Lower lobe of right lung (tissue), 2 donors: ENCODE measurements at places on chromosomes 3 and 15. TPM values are rescaled to one million over a fixed set of nuclear protein-coding genes. Genes with fewer than 3 reads are reported as not detected.

Gene NR2F2
- total RNA-seq = 50.6 TPM

Gene CCDC13
- 2.5 TPM for total RNA-seq

Gene CCDC39
- total RNA-seq = 2.2 TPM

Gene ONECUT1
- not detected for total RNA-seq

Gene TNNC1
- 44.0 TPM for total RNA-seq

Gene FILIP1L
- total RNA-seq = 25.0 TPM

Gene DAZL
- not detected for total RNA-seq

Gene MESD
- total RNA-seq = 24.2 TPM

Gene NANOGP8
- total RNA-seq = 0.59 TPM

Gene PP2D1
- total RNA-seq = not detected

DNA sequence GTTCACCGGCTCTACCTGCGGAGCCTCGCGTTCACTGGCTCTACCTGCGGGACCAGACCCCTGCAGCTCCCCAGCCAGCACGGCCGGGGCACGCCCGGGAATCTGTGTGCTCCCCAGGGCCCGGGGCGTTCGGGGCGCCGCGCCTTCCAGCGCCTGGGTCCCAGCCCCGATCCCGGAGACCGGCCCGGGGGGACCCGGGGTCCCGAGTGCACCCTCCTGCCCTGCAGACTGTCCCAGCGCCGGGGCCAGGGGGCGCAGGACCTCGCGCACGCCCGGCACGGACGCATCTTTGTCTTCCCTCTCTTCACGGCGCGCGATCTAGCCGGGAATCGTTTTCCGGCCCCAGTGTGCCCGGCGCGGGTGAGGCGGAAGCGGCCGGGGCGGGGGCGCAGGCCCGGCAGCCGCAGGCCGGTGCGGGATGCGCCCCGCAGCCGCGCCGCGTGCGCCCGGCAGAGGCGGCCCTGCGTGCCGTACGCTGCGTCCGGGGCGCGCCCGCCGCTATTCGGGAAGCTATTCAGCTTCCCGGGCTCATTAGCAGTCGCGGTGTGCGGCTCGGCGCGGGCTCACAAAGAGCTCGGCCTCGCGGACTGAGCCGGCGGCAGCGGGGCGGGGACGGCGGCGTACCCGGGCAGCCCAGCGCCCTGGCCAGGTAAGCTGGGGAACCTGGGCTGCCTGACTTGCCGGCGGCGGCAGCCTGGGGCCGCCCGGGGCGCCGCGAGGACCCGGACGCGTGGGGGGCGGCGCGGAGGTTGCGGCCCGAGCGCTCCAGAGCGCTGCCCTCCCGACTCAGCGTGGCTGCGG is at the start of gene APBA2:
APBA2 (plus strand) TSS at position 345 of the 801 bp plus-strand sequence. CDS start 167,911 bp downstream, outside the sequence.
- peaks cover 32% of the 10 kb centered on the region for H3K27me3 ChIP-seq
- no peak for DNase-seq
- H3K4me3 ChIP-seq = peak within 1 kb of the TSS; percentile 52
- H3K4me1 ChIP-seq = peaks cover 4% of the 10 kb centered on the region
- no peak within 1 kb of the TSS for H3K27ac ChIP-seq

- no peaks in the 10 kb centered on the region for H3K4me1 ChIP-seq
- no peak overlapping the region for H3K4me3 ChIP-seq
- H3K36me3 ChIP-seq = no peaks in the 10 kb centered on the region
These were observed 29.6 kb downstream of the FSIP1 start for GRCh38 chr15:39752991-39753390.

GRCh38 chr3:31252216-31253185 is 280.2 kb upstream of the STT3B start:
- H3K36me3 ChIP-seq = no peaks in the 10 kb centered on the region
- H3K27ac ChIP-seq = no peak overlapping the region
- DNase-seq = no peak
- H3K4me1 ChIP-seq = no peaks in the 10 kb centered on the region
- no peaks in the 10 kb centered on the region for H3K27me3 ChIP-seq
- no peak overlapping the region for H3K4me3 ChIP-seq

DNA sequence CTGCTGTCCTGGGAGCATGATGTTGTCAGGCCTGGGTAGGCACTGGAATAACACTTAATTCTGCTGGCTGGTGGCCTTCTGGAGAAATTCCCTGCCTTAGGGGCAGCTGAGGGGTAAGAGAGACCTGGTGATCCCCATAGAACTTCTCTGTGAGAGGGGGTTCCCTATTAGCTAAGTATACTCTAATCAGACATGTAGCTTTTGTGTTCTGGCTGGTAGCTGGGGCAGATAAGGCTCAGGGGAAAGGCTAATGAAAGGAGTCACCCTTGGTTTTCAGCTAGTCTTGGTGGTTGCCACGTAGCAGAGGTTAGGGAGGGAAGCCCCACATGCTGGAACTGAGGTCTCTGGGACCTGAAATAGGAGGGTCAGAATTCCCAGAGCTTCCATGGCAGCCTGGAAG is 952 bp upstream of the HDDC3 start:
- H3K4me3 ChIP-seq = no peak overlapping the region
- DNase-seq = no peak
- H3K27ac ChIP-seq = no peak overlapping the region
- peaks cover 11% of the 10 kb centered on the region for H3K36me3 ChIP-seq
- H3K4me1 ChIP-seq = peaks cover 62% of the 10 kb centered on the region
- no peaks in the 10 kb centered on the region for H3K27me3 ChIP-seq

DNA sequence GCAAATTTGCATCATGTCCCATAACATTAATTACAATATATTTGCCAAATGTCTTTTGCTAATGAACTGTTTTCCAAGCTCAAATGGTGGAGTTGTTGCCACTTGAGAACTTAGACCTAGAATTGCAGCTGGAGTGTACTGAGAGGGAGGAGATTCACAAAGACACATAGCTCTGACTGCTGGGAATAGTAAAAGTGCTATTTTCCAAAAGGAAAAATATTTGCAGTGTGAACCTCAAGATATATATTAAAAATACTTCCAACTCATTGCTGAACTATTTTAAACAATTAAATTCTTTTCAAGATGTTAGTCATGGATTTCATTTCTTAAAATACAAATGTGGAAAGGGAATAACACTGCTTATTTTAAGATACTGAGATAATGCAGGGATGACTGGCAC is 666.8 kb upstream of the ARPP21 start:
- no peaks in the 10 kb centered on the region for H3K27me3 ChIP-seq
- DNase-seq = no peak
- H3K4me1 ChIP-seq = no peaks in the 10 kb centered on the region

DNA sequence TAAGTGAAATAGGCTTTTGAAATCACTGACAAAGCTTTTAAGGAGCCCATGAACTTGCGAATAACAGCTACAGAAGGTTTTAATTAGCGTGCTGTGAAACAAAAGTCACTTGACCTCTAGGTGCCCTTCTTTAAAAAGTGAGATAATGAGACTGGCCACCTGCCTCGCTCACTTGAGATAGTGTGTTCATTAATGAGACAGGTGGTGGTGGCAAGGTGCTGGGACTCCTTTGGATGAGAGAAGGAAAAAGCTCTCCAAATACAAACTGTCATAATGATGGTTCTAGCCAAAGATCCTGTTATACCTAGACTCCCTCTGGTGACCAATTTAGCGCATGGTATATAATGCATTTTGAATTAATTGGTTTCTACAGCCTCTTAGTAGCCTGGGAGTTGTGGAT is 22.7 kb upstream of the IREB2 start:
- no peaks in the 10 kb centered on the region for H3K4me1 ChIP-seq
- no peak for DNase-seq
- H3K27ac ChIP-seq = no peak overlapping the region
- H3K36me3 ChIP-seq = no peaks in the 10 kb centered on the region
- no peaks in the 10 kb centered on the region for H3K27me3 ChIP-seq

- no peak overlapping the region for H3K4me3 ChIP-seq
- H3K4me1 ChIP-seq = no peaks in the 10 kb centered on the region
- no peaks in the 10 kb centered on the region for H3K36me3 ChIP-seq
- H3K27me3 ChIP-seq = no peaks in the 10 kb centered on the region
- H3K27ac ChIP-seq = no peak overlapping the region
- DNase-seq = no peak
These were observed 22.1 kb downstream of the CNTN3 start for GRCh38 chr3:74592359-74592758.

GRCh38 chr15:65778269-65778668 is 13.8 kb downstream of the DENND4A start:
- H3K36me3 ChIP-seq = no peaks in the 10 kb centered on the region
- peaks cover 21% of the 10 kb centered on the region for H3K4me1 ChIP-seq
- DNase-seq = no peak
- no peaks in the 10 kb centered on the region for H3K27me3 ChIP-seq

- no peak overlapping the region for H3K4me3 ChIP-seq
- H3K4me1 ChIP-seq = no peaks in the 10 kb centered on the region
- peaks cover 90% of the 10 kb centered on the region for H3K36me3 ChIP-seq
- H3K27ac ChIP-seq = no peak overlapping the region
These were observed 26.8 kb downstream of the TARS3 start for GRCh38 chr15:101697488-101697887.

DNA sequence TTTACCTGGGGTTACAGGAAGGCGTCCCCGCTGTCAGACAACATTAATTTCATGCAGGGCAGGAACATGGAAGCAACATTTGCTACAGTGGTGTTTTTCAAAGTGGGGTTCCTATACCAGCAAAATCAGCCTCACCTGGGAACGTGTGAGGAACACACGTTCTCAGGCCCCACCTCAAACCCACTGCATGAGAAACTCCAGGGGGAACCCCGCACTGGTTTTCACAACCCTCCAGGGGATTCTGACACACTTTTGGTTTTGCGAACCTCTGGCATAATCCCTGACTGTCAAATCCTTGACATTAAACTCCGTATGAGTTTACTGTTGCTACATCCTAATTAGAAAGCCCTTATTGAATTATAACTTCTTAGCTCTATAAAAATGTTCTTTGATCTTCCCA is 127.7 kb downstream of the LRRK1 start:
- H3K27ac ChIP-seq = no peak overlapping the region
- peaks cover 5% of the 10 kb centered on the region for H3K4me1 ChIP-seq
- H3K4me3 ChIP-seq = no peak overlapping the region
- DNase-seq = peak; percentile 7
- peaks cover 46% of the 10 kb centered on the region for H3K36me3 ChIP-seq

DNA sequence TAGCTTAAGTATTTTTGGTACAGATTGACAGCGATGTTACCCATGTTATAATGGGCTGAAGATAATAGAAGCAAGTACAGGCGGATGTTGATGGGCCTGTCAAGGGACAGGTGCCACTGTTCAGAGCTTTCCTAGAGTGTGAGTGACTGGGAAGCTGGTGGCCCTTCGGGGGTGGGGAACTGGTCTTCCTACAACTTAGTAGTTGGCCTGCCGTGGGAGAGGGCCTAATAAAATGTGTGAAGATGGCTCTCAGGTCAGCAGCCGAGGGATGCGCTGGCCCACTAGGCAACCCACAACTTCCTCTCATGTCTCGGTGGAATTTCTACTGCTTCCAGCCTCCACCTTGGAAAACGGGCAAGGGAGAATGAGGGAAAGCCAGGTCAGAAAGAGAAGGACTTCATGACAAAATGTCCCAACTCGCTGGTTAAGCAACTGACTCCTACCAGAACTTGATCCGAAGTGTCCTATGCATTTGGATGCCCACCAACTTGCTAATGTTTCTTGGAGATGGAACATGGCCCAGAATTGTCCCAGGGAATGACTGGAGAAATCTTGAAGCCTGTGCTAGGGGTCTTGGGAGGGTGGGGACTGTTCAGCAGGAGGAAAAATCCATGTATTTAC is 1.4 kb downstream of the GYG1 start:
- peaks cover 30% of the 10 kb centered on the region for H3K36me3 ChIP-seq
- H3K4me3 ChIP-seq = peak overlapping the region; percentile 92
- H3K27me3 ChIP-seq = no peaks in the 10 kb centered on the region
- DNase-seq = no peak

- peak overlapping the region; percentile 88 for H3K4me3 ChIP-seq
- DNase-seq = no peak
- H3K27ac ChIP-seq = peak overlapping the region; percentile 98
- peaks cover 21% of the 10 kb centered on the region for H3K4me1 ChIP-seq
- no peaks in the 10 kb centered on the region for H3K36me3 ChIP-seq
These were observed 264 bp upstream of the CMTM6 start for GRCh38 chr3:32502946-32503286.

GRCh38 chr15:37034835-37035748 is 65.3 kb downstream of the MEIS2 start:
- H3K4me3 ChIP-seq = no peak overlapping the region
- peaks cover 5% of the 10 kb centered on the region for H3K4me1 ChIP-seq
- H3K36me3 ChIP-seq = peaks cover 10% of the 10 kb centered on the region
- H3K27me3 ChIP-seq = no peaks in the 10 kb centered on the region

- peak overlapping the region; percentile 98 for H3K27ac ChIP-seq
- H3K27me3 ChIP-seq = no peaks in the 10 kb centered on the region
- H3K4me1 ChIP-seq = peaks cover 75% of the 10 kb centered on the region
- peak; percentile 81 for DNase-seq
- peak overlapping the region; percentile 9 for H3K4me3 ChIP-seq
- peaks cover 28% of the 10 kb centered on the region for H3K36me3 ChIP-seq
These were observed 2.0 kb upstream of the HYAL2 start for GRCh38 chr3:50324351-50325112.

GRCh38 chr15:67066959-67067853 is 1.8 kb downstream of the SMAD3 start:
- H3K4me3 ChIP-seq = peak overlapping the region; percentile 79
- peak overlapping the region; percentile 91 for H3K27ac ChIP-seq
- DNase-seq = no peak
- peaks cover 55% of the 10 kb centered on the region for H3K4me1 ChIP-seq
- H3K27me3 ChIP-seq = no peaks in the 10 kb centered on the region

DNA sequence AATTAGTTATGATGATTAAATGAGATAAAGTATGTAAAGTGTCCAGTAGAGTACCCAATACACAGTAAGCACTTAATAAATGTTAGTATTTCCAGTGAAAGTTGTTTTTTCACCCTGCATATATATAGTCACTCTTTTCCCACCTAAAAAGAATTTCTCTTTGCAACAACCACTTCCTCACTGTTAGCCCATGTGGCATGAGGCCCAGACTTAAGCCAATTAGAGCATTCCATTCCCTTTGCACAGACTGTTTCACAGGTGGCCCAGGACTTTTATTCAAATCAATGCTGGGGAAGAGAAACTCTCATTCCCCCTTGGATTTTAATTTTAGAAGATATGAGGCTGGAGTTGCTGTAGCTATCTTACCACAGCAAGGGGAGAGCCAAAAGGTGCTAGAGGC is 3.7 kb downstream of the IFT80 start:
- no peak for DNase-seq
- no peak overlapping the region for H3K27ac ChIP-seq
- H3K27me3 ChIP-seq = no peaks in the 10 kb centered on the region
- H3K4me3 ChIP-seq = no peak overlapping the region

DNA sequence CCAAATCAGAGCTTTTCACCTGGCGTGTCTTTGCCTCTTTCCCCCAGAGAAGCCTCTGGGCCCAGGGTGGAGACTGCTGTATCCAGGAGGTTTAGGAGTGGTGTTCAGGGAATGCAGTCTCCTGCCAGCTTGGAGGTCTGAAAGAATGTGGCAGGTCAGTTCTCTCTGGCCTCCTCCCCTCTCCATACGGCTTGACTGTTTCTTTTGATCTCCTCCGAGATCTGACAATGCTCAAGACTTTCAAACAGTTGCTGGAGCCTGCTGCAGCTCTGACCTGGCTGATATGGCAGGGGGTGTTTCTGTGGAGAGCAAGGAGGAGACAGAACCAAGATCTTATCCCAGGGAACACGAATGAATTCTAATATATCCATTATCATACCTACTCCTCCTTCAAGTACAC is 24.7 kb upstream of the TM4SF4 start:
- peak overlapping the region; percentile 25 for H3K27ac ChIP-seq
- DNase-seq = no peak
- peaks cover 22% of the 10 kb centered on the region for H3K4me1 ChIP-seq
- H3K36me3 ChIP-seq = no peaks in the 10 kb centered on the region
- no peaks in the 10 kb centered on the region for H3K27me3 ChIP-seq

GRCh38 chr15:58698887-58699641 is 50.4 kb downstream of the ADAM10 start:
- H3K4me3 ChIP-seq = no peak overlapping the region
- DNase-seq = no peak
- peaks cover 16% of the 10 kb centered on the region for H3K4me1 ChIP-seq
- no peak overlapping the region for H3K27ac ChIP-seq

GRCh38 chr15:29466292-29466691 is 196.7 kb upstream of the NSMCE3 start:
- H3K27me3 ChIP-seq = no peaks in the 10 kb centered on the region
- no peak overlapping the region for H3K27ac ChIP-seq
- no peaks in the 10 kb centered on the region for H3K4me1 ChIP-seq
- H3K36me3 ChIP-seq = no peaks in the 10 kb centered on the region
- no peak for DNase-seq
- H3K4me3 ChIP-seq = no peak overlapping the region
